ENCODE measurements at places on chromosomes 3 and 15.

DNA sequence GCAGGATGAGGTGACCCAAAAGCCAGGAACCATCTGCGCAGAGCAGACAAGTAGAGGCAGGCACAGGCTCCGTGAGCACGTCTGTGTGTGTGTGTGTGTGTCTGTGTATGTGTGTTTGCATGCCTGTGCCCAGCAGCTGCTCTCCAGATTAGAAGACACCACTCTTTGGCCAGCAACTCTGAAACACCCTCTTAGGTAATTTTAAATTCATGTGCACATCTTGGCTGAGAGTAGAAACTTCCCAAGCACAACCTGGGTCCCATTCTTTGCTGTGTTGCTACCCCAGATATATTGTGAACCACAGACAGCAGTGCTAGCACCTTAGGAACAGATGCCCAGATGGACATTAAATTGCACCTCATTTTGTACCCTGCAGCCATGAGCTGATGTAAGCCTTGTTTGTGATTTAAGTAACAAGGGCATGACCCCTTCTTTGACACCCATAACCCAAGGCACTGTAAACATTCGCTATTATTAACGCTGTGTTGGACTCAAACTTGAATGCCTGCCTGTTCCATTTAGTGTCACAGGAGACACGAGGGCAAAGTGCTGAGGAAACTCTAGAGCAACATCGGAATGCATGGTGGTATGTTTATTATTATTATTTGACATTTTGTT lies at the start of gene FILIP1L:
TSS of gene FILIP1L (minus strand) at position 89 of the 618 bp plus-strand sequence.
- DNase-seq = no peak

DNA sequence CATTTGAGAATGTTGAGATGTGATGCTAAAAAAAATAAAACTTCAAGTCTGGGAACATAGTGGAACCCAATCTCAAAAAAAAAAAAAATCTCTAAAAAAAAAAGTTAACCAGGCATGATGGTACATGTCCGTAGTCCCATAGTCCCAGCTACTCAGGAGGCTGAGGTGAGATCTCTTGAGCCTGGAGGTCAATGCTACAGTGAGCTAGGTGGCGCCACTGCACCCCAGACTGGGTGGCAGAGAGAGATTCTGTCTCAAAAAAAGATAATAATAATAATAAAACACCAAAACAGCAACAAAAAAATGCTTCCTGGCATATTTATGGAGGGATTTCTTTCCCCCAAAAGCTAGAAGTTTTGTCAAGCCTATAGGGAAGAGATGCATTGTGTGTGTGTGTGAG lies 361.6 kb downstream of the ROBO1 start:
- no peak for DNase-seq

- DNase-seq = no peak
Measured at GRCh38 chr3:17006132-17006852, 121.5 kb downstream of the PLCL2 start.

DNA sequence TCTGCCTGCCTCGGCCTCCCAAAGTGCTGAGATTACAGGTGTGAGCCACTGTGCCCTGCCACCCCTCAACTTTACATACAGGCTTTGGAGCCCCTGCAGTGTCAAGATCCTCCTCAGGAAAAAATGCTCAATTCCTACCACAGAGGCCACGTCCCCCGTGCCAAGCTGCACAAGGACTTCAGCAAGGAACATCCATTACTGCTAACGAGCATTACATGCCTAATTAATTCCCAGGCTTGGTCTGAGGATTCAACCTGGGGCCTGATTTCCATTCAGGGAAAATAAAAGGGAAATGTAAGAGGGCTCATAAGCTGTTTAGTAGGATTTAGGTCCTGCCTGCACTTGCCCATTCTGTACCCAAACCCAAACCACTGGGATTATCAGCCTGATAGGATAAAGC lies 161.4 kb downstream of the RAB11A start:
- no peak for DNase-seq

DNA sequence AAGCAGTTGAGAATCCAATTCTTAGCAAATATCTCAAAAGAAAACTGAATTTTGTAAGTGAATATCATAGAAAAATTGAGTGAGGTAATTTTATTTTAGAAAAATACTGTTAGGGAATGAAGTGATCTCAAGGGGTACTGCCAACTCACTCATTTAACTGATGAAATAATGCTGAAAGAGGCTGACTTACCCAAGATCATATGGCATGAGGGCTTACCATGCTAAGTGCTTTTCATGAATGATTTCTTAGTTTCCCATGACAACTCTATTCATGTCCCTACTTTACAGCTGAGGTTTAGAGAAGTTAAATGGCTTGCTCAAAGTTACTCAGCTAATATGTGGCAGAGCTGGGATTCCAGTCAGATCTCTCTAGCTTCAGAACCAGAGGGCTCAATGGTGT lies 30.6 kb downstream of the CCDC14 start:
- no peak for DNase-seq

Measured in GOT3 (cell line).